Stimulated activated CD4-positive, alpha-beta T cell treated with anti-CD3 and anti-CD28 coated beads, TNF-alpha, amount 100 ng/mL, for 1 hour (primary cell): ENCODE measurements at places on chromosomes 11 and 22.

- DNase-seq = no peak
Measured at GRCh38 chr11:62370743-62371440, 33.6 kb downstream of the ASRGL1 start.

DNA sequence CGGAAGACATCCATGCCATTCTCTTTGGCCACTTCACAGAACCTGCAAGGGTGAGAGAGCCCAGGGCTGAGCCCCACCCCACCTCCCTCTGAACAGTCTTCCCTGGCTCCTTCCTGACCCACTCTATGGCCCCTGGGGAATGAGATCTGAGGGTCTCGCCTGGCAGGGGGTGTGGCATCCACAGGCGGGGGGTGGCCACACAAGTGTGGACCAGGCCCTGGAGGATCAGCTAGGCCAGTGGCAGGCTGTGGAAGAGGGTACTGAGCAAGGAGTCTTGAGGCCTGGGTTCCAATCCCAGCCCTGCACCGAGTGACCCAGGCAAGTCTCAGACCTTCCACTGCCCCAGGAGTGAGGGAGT, 5.6 kb upstream of the LRFN4 start:
- no peak for DNase-seq

DNA sequence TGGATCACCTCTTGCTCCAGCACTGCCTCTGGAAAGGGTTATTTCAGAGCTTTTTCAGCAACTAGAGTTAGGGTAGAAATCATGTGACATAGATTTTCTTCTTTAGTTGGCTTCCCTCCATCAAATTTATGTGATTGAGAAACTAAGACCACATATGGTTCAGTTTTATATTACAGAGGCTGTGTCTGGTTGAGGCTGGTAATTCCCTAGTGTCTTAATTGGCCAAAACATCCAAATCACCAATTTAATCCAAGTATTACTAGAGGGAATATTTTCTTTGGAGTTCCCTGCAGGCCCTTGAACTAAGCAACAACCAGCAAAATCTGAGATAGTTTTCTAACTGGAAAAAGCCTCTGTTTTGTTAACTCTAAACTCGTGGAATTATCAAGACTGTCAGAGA, 136.3 kb downstream of the ARHGAP42 start:
- DNase-seq = no peak

GRCh38 chr11:133134314-133135173, 397.8 kb downstream of the OPCML start:
- DNase-seq = no peak

GRCh38 chr11:45665206-45665932, at the start of gene CHST1:
Gene CHST1, minus strand, starts transcription at chr11:45665622. Its CDS starts 14,699 bp downstream, at chr11:45650923.
- DNase-seq = no peak

GRCh38 chr11:120869516-120870011, 154.3 kb upstream of the TBCEL start:
- no peak for DNase-seq

DNA sequence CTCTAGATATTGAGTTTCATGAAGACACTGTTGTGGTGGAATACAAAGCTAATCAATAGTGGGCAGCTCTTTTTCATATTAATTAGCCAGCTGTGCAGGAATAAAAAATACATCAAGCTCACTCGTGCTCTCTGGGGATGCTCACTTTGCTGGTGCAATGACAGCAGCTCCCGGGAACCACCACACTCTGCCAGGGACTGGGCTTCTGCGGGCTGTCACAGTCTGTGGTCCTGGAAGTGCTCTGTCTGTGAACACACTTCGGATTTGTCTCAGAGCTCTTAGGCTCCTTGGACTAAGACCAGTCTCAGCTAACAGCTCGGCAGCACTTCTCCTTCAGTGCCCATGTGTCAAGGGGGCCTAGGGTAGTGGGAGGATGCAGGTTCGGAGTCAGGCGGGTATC, 393.5 kb downstream of the TENM4 start:
- no peak for DNase-seq

DNA sequence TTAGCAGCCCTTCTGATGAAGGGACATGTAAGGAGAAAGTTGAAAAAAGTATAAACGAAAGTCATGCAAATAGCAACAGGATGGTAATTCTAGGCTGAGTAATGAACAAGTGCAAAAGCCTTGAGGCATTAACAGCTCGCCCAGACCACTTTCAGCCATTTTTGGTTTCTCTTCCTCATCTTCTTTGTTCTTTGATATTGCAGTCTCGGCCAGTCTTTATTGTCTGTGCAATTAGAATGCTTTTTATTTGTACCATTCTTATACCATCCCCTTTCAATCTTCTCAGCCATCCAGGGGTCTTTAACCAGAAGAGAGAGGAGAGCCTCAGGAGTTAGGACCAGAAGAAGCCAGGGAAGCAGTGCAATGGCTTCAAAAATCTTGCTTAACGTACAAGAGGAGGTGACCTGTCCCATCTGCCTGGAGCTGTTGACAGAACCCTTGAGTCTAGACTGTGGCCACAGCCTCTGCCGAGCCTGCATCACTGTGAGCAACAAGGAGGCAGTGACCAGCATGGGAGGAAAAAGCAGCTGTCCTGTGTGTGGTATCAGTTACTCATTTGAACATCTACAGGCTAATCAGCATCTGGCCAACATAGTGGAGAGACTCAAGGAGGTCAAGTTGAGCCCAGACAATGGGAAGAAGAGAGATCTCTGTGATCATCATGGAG, 7.3 kb downstream of the TRIM34 start:
- DNase-seq = no peak

- DNase-seq = no peak
Measured at GRCh38 chr11:127383026-127383425, 382.5 kb upstream of the KIRREL3 start.

GRCh38 chr22:45878901-45879551, 97.9 kb downstream of the WNT7B start:
- DNase-seq = no peak

- DNase-seq = no peak
Measured at GRCh38 chr22:43133401-43133800, 9.8 kb downstream of the MCAT start.

- no peak for DNase-seq
Measured at GRCh38 chr11:67120881-67121710, 2.0 kb downstream of the KDM2A start.

GRCh38 chr22:45651931-45652528, 19.6 kb upstream of the ATXN10 start:
- DNase-seq = no peak

GRCh38 chr11:36467012-36467411, 43.1 kb downstream of the TRAF6 start:
- DNase-seq = no peak

DNA sequence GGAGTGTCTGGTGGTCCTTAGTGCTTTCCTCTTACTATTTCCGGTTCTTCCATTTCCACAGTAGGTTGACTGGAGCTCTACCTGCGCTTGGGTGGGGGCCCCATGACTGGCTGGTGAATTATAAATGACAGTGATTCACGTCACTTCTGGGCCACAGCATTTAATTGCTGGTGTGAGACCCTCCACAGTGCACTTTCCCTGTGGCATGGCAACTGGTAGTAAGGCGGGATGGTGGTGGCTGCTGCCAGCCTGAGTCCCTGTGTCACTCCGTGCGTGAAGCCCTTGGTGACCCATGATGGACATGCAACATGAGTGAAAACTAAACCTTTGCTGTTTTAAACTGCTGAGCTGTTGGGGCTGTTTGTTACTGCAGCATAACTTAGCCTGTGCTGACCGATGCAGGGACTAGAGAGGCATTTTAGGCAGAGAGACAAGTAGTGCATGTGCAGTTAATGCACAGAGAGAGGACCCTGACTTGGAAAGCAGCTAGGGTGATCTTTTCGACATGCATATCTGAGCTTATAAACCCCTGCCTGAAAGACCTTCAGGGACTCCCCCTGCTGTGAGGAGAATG, 3.1 kb downstream of the PRDM11 start:
- no peak for DNase-seq

GRCh38 chr11:9302448-9302847, 11.9 kb downstream of the TMEM41B start:
- no peak for DNase-seq

- no peak for DNase-seq
Measured at GRCh38 chr22:30694640-30695350, at the start of gene OSBP2. Gene OSBP2, plus strand, starts transcription at chr22:30694874. Its CDS starts 36 bp downstream, at chr22:30694910.

- no peak for DNase-seq
Measured at GRCh38 chr22:25402160-25402500, 162.3 kb upstream of the GRK3 start.

DNA sequence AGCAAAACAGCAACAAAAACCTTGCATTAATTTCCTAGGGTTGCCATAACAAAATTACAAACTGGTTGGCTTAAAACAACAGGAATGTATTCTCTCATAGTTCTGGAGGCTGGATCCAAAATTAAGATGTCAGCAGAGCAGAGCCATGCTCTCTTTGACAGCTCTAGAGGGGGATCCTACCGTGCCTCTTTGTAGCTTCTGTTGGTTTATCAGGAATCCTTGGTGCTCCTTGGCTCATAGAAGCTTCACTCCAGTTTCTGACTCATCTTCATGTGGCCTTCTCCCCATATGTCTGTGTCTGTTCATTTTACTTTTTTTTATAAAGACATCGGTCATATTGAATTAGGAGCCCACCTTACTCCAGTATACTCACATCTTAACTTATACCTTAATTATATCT, 90.5 kb upstream of the POU2AF2 start:
- DNase-seq = no peak

DNA sequence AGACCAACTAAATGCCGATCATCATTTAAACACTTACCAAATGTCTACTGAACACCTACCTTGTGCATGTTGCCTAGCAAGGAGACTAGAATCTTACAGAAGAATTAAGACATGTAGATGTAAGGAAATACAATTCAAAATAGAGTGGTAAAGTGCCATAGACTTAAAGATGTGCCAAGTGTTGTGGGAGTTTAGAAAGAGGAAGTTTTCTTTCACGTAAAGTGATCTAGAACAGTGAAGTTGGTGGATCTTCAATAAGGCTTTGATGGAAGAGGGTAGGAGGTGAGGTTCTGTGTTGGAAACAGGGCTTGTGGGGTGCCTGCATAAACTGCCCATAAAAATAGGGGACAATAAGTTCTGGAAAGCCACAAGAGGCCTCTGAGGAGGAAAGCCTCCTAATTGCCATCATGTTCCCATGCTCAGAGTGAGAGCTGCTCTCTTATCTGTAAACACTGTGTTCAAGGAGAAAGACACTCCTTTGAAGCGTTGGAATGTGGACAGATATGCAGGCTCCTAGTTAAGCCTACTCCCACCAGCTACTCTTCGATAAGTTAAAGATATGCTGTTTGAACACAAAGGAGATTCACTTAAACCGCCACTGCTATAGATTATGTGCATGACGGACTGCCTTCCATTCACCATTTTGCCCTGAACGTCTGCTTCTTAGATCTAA, 66.7 kb downstream of the HSD17B12 start:
- no peak for DNase-seq

- DNase-seq = no peak
Measured at GRCh38 chr22:42412744-42413333, 19.4 kb downstream of the NFAM1 start.

GRCh38 chr11:35825386-35825785, 118.5 kb upstream of the LDLRAD3 start:
- DNase-seq = no peak

- no peak for DNase-seq
Measured at GRCh38 chr22:26502688-26503561, 9.3 kb downstream of the TFIP11 start.

- DNase-seq = peak; percentile 49
Measured at GRCh38 chr22:36156515-36157419, 3.8 kb downstream of the APOL3 start.
